Cortex of kidney (tissue), 1 donor: ENCODE measurements at places on chromosomes 3 and 15.

GRCh38 chr15:67887776-67888175 is 47.9 kb upstream of the RNU6-1 start:
- no peak for DNase-seq

DNA sequence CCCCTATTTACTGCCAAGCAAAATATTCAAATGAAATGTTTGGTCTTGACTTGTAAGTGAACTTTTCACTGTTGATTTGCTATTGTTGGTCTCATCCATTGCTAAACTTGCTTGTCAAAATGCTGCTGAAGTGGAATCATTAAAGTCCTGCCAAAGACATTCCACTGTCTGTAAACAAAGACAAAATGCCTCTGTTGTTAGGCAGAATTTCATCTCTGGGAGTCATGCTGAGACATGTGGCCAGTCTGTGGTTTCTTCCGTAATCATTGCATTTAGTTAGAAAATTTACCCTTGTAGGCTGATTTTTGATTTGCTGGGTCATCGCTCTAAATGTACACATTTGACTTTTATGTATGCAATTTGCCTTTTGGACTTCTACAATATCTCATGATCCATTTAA is 577.7 kb downstream of the MECOM start:
- DNase-seq: no peak

GRCh38 chr3:31312400-31312799 is 220.3 kb upstream of the STT3B start:
- no peak for DNase-seq

- no peak for DNase-seq
Observed at GRCh38 chr3:181363231-181363630, 348.5 kb upstream of the SOX2 start.

DNA sequence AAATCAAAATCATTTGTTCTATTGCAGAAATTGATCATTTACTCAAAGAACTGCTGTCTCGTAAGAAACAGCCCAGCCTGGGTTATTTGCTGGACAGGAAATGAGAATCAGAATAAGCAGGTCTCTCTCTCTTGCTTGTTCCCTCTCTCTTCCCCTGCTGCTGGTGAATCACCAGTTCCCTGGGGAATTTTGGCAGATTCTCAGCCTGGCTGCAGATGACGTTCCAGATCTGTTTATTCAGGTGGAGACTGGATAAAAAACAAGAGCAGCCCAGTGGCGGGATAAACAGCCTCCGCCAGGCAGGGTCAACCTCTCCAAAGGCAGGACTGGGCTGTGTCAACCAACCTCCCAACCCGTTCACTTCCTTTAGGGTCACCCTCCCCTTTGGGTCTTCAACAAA is 72.1 kb downstream of the LRIG1 start:
- no peak for DNase-seq

- DNase-seq: no peak
Observed at GRCh38 chr15:74780523-74781430, 1.1 kb upstream of the CSK start.

DNA sequence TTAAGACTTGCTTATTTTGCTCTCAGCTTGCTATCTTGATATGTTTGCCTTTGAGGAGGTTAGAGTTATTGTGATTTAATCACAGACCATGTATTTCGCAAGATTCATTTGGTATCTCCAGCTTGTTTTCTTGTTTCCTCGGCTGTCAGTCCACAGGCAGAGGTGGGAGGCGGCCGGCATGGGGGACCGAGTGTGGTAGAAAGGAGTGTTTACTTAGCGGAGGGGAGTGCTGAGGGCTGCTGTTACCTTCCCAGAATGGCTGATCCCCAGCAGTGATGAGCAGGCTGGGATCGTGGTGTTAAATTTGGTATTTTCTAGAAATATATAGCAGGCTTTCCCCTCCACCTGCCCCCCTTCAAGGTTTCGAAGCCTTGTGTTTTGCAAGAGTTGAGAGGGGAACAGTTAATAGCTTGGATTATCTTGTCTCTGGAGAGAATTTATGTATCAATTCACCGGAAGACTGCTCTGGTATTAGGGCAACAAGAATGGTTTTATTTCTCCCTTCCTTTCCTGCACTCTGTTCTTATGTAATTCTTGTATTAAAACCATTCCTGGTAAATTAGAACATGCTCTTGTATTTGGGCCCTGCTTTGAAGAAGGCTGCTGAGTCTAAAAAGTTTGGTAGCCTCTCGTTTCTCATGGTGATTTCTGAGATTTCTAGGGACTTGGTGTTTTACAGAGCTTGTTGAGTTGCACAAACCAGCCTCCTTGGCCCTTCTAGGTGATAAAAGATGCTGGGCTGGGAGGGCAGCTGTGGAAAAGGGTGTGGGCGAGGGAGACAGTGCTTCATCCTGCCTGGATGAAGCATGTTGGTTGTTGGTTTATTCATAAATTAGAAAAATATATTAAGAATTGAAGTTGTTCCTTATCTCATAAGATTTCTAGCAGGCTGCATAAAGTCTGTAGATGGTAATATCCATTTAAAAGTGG is 151.4 kb downstream of the IGF1R start:
- no peak for DNase-seq

DNA sequence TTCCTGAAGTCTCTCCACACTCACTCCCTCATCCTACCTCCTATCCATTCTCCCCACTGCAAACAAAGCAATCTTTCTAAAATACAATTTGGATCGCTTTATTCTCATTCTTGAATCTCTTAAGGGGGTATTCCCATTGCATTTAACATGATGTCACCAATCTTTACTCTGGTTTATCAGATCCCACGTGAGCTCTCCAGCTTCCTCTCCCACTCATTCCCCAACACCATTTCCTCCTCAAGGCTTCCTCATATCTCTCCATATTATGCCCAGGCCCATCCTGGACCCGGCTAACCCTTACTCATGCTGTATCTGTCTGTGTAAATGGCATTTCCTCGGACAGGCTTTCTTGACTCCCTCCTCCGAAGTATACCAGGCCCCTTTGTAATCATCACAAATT is 165.0 kb downstream of the CD47 start:
- no peak for DNase-seq

DNA sequence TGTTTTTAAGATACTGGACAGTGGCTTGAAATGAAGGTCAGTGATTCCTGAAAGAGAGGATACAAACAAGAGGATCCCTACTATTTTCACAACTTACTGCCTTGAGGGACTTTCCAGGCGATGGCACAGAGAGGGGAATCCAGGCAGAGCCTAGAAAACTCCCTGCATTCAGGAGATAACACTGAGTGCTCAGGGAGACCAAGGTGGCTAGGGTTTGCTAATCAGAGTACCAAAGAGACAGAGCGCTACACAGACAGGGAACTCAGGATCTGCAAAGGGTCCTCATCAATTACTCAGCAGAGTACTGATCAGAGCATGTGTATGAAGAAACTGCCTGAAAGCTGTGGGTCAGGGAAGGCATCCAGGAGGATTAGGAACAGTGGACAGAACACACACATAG is 11.7 kb upstream of the MRPS22 start:
- DNase-seq: no peak

GRCh38 chr15:69288011-69288410 is 10.7 kb upstream of the PAQR5 start:
- no peak for DNase-seq

- DNase-seq: no peak
Observed at GRCh38 chr15:34621675-34622074, 38.2 kb upstream of the GOLGA8B start.

- no peak for DNase-seq
Observed at GRCh38 chr3:188631291-188632010, 477.5 kb downstream of the LPP start.

DNA sequence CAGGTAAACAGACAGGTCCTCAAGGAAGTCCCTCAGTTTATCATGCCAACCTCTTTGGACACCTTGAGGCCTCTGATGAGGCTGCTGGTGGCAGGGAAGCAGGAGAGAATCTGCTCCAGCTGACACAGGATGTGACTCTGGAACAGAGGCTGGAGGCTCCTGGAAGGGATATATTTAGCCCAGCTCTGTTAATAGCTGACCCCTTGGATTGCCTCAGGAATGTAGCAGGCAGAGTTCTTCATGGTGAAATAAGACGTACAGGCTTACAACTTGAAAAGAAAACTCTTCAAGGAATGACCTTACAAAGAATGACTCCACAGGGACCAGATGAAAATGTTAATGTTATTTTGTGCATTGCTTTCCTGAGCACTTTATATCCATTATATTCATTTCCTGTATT is 90.5 kb downstream of the AQP9 start:
- DNase-seq: no peak

DNA sequence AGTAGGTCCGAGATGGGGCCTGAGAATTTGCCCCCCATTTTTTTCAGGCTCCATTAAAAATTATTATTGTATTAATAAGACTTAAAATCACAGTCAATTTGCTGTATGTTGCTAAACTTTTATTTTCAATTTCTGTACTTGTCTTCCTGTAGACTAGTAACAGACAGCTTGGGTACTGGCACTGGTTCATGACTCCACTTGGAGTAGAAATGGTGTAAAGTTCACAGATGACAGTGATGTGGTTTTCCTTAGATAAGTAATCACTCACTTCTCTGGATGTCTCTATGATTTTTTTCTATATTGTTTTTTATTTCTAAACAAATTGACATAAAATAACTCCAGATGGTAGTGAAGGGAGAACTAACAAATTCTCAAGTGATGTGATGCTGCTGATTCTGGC is 15.6 kb upstream of the ZNF80 start:
- no peak for DNase-seq

- DNase-seq: no peak
Observed at GRCh38 chr3:102176333-102177050, 258.3 kb upstream of the ZPLD1 start.

- no peak for DNase-seq
Observed at GRCh38 chr3:127106456-127106855, 86.5 kb upstream of the PRR23E start.

DNA sequence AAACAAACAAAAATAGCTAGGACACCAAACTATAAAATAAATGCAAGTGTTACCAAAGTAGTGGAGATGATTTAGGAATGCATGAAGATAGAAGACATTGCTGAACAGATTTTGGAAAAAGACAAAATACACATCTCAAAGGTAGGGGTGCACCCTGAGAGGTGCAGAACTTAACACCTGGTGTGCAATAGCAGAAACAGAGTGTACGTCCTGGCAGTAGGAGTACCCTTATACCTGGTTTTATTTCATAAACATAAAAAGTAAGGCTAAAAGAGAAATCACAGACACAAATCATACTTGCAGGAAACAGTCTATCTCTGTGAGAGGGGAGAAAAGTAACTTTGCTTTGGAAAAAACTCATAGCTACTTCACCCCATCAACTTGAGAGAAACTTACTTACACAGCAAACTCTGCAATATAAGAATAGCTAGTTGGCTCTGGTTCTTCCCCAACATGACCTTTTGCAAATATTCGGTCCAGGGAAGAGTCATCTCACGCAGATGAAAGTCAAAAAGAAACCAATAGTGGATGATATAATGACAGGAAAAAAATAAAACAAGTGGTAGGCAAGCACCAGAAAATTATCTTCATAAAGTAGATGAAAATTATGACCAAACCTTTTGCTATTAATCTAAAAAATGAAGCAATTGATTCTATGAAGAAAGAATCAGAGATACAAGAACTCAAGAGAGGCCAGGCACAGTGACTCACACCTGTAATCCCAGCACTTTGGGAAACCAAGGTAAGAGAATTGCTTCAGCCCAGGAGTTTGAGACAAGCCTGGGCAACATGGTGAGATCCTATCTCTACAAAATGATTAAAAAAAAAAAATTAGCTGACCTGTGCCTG is 108.9 kb upstream of the BNIP2 start:
- DNase-seq: no peak

DNA sequence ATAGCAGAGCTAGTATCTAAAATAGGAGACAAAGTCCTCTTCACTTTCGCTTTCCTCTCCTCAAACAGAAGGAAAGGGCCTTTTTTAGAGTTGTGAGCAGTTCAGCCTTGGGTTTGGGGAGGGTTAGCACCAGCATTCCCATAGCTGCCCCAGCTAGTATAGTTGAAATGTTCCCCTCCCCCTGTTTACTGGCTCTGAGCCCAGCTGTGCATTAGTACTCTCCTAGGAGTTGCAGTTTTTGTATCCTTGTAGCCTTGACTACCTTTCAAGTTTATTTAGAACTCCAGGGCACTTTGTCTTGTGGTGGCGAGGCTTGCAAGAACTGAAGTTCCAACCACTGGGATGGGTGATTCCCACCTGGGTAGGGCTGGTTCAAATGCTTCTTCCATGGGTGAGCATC is 245.1 kb upstream of the NAALADL2 start:
- DNase-seq: no peak

DNA sequence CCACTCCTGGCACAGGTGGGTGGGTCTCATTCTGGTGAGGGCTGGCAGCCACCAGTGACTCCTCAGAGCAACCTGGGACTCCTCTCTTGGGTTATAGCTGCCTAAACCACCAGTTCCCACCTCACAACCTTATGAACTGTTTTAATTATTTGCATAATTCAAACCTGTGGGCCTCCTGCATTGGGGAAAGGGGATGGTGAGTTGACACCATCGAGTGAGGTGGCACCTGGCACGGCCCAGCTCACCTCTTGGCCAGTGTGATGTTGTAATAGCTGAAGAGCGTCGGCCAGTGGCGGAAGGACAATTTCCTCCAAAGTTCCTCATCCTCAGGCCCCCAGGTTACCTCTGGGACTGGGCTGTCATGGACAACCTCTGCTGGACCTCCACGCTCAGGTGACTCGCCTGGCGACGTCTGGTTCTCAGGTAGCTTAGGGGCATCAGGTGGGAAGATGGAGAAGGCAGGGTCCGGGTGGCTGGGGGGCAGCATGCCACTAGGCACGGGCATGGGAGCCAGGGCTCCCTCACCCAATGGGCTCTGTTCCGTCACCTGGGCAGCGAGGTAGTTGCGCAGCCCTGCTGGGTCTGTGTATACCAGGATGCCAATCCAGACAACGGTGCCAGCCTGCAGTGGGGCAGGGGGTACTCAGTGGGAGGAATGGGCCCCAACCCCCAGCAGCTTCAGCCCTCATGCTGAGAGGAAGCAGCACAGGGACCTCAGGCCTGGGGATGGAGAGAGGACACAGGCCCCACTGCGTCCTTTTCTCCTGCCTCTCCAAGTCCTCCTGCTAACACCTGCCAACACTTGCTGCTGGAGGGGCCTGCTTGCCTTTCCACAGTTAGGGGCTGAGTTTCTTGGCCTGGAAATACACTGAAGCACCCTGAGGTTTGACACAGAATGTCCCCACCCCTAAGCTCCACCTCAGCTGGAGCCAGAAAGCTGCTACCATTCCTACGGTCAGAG is 38.5 kb downstream of the PTPN23 start:
- no peak for DNase-seq

DNA sequence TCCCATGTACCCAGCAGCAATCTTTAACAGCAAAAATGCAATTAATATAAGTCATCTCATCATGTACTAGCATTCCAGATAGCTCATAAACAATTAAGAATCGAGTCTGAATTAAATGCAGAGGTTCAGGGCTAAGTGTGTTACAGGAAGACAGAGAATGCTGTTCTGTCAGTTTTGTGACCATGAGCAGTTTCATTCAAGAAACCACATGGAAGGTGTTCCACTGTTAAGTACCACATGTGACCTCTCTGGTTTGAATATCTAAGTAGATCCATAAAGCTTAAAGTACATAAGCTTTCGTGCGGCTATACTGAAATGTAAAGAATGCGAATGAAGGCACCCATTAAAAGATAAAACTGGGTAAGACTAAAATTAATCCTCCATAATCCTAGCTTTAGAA is 272.3 kb downstream of the IL5RA start:
- DNase-seq: no peak
